ENCODE measurements at places on chromosomes 16 and 17.

GRCh38 chr17:18224387-18225120, 881 bp upstream of the LLGL1 start:
- DNase-seq = no peak

- peak; percentile 68 for DNase-seq
Observed at GRCh38 chr17:17494870-17495535, 1.2 kb downstream of the RASD1 start.

- DNase-seq = no peak
Observed at GRCh38 chr16:68686905-68687304, 41.8 kb downstream of the CDH3 start.

- no peak for DNase-seq
Observed at GRCh38 chr17:41421617-41422016, 2.8 kb downstream of the KRT37 start.

DNA sequence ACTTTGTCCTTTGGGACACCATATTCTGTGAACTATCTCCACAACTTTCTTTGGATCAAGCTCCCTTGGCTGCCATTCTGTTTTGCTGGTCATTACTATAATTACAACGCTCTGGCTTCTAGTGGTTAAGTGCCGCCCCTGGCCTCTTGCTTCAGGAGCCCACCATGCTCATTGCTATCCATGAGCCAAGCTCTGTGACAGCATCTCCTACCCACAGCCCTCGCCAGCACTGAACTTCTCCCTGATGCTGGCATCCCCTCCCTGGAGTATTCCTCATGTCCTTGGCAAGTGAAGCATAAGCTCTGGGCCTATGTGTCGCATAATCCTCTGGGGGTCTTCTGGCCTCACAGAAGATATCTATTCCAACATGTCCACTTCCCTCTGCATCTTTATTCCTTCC, 60.6 kb upstream of the DHX40 start:
- no peak for DNase-seq

DNA sequence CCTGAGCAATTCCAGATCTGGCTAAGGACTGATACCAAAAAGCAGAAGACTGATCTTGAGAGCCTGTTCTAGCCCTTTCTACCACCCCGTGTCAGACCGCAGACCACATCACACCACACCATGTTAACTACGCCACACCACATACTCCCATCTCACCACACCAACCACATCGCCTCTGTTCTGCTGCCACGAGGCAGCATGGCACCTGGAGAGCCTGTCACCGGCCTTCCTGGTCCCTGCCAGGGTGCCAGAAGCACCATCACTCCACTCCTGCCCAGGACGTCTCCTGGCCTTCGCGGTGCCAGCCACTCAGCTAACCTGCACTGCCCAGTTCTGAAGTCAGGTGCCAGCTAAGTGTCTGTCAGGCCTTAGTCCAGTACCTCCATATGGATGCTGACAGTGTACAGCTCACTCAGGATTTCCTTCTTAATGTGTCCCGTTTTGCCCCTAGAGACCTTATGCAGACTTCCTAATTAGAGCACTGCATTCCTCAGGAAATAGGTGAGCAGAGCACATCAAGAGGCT, 37.2 kb upstream of the BCAR1 start:
- no peak for DNase-seq

DNA sequence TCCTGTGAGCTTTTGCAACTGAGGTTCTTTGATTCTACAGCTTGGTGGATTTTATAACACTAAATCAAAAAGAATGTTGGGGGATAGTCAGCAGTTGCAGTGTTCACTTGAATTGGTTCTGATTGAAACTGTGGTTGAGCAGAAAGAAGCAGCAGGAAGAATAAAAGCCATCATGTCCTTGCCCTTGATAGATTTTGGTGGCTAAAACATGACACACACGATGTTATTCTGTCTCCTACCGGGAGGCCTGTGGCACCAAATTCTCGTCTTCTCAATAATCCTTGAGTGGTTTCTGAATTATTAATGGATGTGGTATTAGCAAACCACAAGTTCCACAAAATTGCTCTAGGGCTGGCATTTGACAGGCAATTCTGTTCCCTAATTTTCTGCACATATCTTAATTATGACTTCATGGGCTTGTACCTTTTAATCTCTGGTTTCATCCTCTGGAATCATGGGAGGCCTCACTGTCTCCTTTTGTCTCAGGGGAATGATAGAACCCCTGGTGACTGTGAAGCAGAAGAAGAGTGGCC, 338.2 kb downstream of the SNX29 start:
- DNase-seq = no peak

GRCh38 chr16:19872935-19873334, 11.7 kb downstream of the GPRC5B start:
- no peak for DNase-seq

- no peak for DNase-seq
Observed at GRCh38 chr16:74723256-74723655, 22.6 kb upstream of the MLKL start.

GRCh38 chr17:78661093-78661770, 84.0 kb upstream of the DNAH17 start:
- no peak for DNase-seq

GRCh38 chr17:39174920-39175694, 9.1 kb upstream of the ARL5C start:
- peak; percentile 86 for DNase-seq

DNA sequence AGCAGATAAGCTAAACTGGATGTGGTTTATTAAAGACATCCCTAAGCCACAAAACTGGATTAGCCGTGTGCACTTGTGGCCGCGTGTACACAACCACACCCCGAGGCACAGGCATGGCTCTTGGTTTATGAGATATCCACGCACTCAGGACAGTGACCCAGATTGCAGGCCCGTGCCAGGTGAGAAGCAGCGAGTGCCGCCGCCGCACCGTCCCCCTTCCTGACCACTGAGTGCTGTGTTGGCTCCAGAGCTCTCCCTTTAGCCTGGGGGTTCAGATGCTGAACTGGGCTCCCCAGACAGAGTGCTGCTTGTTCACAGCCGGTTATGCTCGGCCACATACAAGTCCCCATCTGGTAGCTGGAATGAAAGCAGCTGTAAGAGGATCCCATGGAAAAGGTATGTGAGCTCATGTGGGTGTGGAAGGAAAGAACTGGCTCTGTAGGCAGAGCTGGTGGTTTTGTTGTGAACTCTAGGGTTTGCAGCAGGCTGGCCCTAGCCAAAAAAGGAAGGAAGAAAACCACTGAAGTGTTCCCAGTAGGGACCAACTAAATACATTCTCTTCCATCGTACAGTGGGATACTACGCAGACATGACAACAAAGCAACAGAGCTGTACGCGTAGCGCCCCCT, 29.5 kb downstream of the KNOP1 start:
- no peak for DNase-seq

DNA sequence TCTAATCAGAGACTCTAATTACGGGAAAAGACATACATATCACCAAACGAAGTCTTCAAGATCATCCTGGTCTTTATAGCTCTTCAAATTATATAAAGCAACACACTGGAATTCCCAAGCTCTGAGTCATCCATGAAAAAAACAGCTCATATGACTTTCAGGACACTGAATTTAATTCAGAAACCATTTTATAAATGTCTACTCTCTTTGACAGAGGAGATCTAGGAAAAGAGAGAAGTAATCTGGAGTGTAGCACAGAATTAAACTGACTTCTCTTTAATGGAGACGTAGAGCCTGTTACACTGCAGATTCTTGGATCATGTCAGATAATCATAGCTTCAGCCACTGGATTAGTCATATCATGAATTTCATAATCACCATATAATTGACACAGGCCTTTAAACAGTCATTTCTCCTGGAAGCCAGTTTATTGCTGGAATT, 86.8 kb upstream of the WSB1 start:
- no peak for DNase-seq

GRCh38 chr17:82243648-82244412, 15.0 kb downstream of the SLC16A3 start:
- no peak for DNase-seq

DNA sequence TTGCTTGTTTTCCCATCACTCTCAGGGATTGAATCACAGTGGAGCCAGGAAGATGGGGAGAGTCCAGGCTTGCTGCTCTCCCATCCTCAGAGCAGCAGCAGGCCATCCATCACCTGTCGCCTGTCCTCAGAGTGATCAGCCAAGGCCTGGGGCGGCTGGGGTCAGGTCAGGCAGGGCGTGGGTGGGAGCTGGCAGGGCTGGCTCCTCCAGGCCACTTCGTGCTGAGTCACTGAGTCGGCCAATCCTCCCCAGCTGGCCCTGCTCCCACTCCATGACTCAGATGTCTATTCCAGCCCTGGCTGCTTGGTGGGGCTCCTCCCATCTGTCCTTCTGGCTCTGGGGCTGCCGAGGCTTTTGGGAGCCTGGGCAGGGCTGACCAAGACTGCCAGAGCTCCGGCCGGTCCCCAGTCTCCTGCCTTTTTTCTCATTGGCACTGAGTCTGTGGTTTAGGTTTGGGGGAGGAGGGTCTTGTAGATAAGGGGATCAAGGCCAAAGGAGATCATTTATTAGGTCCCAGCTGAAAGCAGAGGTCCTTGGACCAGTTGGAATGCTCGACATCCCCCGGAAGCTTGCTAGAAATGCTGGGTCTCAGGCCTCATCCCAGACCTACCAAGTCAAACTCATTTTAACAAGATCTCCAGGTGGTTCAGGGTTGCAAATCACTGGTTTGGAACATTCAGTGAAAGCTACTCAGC, 72.7 kb downstream of the ABCC1 start:
- DNase-seq = peak; percentile 96

DNA sequence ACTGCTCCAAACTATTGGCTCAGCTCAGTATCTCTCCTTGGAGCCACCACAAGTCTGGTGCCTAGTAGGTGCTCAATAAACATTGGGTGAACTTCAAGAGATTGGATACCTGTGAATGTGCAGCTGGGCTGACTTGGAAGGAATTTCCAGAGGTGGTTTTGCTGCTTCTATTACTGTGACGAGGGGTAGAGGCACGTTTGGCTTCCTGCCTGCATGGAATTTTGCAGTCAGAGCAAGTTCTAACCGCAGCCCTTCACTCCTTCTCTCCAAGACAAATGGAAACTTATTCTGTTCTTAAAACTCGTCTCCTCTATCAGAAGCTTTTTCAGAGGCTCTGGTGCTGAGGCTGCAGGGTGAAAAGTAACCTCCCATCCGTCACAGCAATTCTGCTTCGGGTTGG, 342.5 kb downstream of the CPPED1 start:
- DNase-seq = no peak

- DNase-seq = no peak
Observed at GRCh38 chr16:68276223-68276622, 11.9 kb downstream of the SLC7A6 start.

DNA sequence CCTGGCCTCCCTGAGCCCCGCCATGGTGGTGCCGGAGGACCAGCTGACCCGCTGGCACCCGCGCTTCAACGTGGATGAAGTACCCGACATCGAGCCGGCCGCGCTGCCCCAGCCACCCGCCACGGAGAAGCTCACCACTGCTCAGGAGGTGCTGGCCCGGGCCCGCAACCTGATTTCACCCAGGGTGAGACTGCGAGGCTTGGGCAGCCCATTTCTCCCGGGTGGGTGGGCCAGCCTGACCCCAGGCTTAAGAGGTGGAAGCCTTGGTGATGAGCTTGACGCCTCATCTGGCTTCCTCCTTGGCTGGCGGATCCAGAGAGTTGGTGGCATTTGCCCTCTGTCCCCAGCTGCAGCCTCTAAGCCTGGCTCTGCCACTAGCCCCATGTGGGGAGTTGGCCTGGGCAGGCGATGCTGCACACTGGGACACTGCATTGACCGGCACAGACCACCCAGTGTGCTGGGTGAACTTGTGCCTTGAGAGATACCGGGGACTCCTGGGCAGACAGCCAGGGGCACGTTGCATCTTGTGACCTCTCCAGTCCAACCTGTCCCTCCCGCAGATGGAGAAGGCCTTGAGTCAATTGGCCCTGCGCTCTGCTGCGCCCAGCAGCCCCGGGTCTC, 3.0 kb downstream of the CDT1 start:
- peak; percentile 80 for DNase-seq

DNA sequence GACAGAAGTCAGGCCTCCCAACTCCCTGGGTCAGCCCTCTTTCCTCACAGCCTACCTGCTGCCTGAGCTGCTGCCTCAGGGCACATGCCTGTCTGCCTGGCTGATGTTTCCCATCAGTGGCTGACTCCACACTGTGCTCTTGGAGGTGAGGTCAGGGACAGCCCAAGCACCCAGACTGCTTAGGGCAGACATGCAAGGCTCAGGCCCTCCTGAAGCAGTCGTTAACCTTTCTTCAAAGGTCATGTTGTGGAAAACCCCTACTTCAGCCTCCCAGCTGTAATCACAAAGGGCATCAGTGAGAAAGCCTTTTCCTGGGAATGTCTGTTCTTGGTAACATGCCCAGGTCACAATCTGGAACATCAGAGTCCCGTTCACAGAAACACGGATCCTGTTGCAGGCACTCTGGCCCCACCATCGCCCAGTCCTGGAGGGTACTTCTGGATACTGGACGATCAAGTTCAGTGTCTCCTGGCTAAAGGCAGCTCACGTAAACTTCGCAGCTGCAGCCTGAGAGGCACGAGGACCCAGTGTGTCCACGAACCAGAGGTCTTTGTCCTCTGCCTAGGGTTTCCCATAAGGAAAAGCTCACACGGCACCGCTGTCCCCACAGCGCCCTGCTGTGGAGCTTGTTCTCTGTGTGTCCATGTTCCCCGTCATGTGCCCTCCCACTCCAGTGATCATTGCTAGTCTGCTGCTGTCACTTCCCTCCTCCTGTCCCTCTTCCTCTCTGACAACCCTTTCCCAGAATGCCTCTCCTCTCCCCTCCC, 54.9 kb downstream of the GNAO1 start:
- no peak for DNase-seq

DNA sequence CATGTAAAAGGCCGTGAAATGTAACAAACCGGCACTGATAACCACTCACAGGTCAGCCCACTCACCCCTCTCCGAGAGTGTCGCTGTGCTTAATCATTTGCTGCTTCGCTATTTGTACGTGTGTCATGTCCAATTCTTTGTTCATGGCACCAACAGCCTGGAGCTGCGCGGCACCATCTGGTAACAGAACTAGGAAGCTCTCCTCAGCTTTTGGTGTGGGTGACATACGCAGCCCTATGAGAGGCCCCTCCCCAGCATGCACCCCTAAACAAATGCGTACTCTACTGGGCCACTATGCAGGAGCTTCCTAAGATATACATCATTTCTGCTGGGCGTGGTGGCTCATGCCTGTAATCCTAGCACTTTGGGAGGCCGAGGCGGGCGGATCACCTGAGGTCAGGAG, 2.3 kb upstream of the PECAM1 start:
- no peak for DNase-seq

DNA sequence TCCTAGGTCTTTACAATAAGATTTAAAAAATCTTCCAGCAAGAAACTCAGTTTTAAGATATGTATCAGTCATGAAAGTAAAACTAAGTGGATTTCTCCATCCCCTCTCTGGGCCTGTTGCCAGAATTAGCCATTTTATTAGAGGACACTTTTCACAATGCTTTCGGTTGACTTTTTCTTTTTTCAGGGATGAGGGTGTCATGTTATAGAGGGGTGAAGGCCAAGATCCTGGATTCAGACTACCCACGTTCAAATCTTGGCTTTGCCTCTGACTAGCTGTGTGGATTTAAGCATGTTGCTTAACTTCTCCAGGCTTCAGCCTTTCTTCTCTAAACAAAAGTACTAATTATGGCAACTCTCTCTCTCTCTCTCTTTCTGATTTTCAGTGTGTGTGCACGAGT, 111.7 kb upstream of the COX10 start:
- no peak for DNase-seq

DNA sequence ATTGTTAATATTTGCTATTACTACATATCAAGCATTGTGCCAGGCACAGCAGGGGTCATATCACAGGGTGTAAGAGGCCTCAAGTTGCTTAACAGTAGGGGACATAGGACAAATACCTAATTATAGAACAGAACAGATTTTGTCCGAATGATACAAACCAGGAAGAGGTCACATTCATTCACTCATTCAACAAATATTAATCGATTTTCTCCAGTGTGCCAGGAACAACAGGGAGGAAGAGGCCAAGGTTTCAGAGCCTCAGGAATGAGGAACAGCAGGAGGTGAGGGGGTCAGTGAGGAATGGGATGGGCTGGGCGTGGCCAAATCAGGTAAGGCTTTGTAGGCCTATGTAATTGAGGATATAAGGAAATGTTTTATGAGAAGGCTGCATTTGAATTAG, 11.2 kb upstream of the CHST4 start:
- no peak for DNase-seq
